ENCODE measurements at places on chromosomes 7 and 10.

GRCh38 chr10:15237351-15237750, 68.9 kb upstream of the NMT2 start:
- no peak for DNase-seq

GRCh38 chr10:129936266-129936922, 27.7 kb downstream of the EBF3 start:
- no peak for DNase-seq

DNA sequence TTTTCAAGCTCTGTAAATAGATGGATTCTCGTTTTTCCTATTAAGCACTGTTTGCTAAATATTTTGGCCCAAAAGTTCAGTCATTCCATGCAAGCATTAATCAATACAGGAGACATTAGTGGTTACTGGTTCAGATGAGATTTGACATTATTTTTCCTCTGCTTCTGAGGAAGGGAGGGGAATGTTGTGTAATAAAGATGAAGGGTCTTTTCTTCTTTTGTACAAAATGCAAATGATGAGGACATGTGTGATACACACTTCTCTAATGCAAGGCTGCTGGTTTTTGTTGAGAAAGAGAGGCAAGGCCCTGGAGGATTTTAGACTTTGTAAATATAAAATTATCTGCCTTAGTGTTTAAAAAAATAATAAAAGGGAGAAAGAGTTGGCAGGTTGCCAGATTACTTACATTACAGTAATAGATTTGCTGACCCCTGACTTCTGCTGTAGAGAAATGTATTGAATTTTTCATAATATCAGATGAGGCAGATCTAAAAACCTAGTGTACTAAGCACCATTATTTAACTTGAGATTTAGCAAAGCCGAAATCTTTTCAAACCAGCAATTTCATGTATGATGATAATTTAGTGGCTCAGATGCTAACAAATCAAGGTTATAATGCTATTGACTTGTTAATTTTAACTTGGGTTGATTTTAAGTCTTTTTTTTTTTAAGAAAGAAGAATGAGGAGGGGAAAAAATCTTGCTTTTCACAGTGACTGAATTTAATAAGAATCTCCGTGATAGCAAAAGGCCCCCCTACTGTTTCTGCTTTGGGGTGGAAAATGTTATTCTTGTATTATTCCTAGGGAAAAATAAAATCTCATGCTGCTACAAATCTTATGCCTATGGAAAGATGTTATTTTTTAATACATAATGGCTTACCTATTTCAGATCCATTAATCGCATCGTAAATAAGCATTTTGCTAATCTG, 180.1 kb downstream of the ARID5B start:
- DNase-seq, result no peak

DNA sequence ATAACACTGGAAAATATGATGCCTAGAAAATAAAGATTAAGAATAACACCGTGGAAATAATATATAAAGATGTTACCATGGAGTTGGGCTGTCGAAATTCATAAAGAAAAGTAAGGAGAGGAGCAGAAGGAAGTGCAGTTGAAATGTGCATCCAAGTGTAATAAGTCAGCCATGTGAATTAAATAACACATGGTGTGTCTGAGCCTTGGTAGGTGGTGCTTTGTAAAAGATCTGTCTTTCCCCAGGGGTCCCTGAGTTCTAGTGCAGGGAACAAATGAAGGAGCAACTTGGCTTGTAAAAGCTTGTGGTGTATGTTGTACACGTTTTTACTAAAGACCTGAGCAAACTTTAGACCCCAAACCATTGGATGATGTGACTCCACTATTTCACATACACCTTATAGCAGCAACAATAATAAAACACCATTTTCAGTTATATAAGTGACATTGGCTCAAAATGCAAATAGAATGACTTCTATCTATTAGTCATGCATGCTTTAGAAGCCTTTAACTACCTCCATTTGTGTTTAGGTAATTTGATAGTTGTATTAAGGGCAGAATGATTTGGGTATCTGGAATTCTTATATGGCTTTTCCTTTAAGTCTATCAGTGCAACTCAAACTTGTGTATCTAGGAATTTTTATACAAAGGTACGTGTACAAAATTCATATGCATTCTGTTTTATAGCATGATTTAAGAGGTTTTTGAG, 11.3 kb downstream of the STARD3NL start:
- no peak for DNase-seq

- no peak for DNase-seq
Measured at GRCh38 chr7:1257221-1257620, 24.5 kb downstream of the UNCX start.

- DNase-seq, result peak; percentile 25
Measured at GRCh38 chr7:4006687-4007086, 675.4 kb upstream of the FOXK1 start.

Data from nephron progenitor cell (in vitro differentiated cells).